Right lobe of liver (tissue), 6 donors: ENCODE measurements at places on chromosomes 5 and 9. TPM values are rescaled to one million over a fixed set of nuclear protein-coding genes. Genes with fewer than 3 reads are reported as not detected.
A peak's percentile ranks its signal among the peaks of the same experiment; 100 is the strongest.

DNA sequence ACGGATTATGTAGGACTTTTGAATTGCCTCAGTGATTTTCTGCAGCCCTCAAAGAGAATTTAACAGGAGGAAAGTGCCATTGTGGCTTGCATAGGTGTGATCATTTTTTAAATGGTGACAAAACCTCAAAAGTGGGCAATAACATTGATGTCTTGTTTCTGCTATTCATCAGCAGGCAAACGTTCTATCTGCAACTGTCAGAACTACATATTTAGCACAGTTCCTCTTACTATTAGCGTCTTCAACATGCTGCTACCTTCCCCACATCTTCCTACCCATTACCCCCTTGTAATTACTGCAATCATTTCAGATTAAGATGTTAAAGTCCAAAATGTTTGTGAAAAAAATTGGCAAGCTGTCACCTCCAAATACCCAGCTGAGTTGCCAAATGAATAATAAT lies 254.6 kb downstream of the SMARCA2 start:
- no peak for DNase-seq

- peak; percentile 37 for DNase-seq
Measured at GRCh38 chr5:149878371-149878770, 66.2 kb downstream of the PDE6A start.

- no peak for DNase-seq
Measured at GRCh38 chr9:124764774-124765438, 6.2 kb downstream of the NR6A1 start.

- no peak for DNase-seq
Measured at GRCh38 chr5:113038714-113039113, 62.1 kb downstream of the DCP2 start.

- DNase-seq = no peak
Measured at GRCh38 chr5:114419959-114420358, 58.1 kb downstream of the KCNN2 start.

- no peak for DNase-seq
Measured at GRCh38 chr9:89173072-89173471, 5.5 kb downstream of the SHC3 start.

- no peak for DNase-seq
Measured at GRCh38 chr9:122392714-122393113, 21.9 kb downstream of the PTGS1 start.

GRCh38 chr9:136481558-136481957 lies 1.3 kb downstream of the SEC16A start:
- no peak for DNase-seq

DNA sequence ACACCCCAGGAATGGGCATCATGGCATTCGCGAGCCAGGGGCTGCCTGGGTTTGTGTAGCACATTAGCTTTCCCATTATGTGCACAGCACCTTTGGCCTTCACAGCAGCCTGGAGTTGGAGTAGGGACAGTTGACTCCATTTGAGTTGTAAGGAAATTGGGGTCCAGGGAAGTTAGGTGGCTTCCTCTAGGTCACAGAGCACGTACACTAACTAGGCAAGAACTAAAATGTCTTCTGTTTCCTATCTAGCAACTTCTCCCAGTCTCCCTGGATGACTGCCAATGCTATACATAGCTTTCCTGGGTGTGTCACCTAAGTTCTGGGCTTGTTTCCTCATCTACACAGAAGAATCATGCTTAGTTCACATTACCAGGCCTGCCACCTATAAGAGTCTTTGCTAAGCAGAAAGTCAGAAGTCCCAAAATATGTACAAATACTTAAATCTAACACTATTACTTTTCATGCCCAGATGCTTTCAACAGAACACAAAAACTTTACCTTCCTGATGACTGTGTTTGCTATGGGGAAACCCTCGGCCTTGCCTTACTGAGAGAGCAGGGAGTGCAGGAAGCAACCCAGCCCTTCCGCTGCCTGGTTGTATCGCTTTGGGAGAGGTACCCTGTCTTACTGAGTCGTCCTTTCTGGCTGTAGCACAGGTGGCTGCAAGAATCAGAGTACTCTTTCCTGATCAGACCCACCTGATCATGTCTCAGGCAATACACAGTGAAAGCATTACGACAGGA lies 12.0 kb downstream of the MACROH2A1 start:
- no peak for DNase-seq

- no peak for DNase-seq
Measured at GRCh38 chr5:139875957-139876356, 80.3 kb downstream of the PSD2 start.

DNA sequence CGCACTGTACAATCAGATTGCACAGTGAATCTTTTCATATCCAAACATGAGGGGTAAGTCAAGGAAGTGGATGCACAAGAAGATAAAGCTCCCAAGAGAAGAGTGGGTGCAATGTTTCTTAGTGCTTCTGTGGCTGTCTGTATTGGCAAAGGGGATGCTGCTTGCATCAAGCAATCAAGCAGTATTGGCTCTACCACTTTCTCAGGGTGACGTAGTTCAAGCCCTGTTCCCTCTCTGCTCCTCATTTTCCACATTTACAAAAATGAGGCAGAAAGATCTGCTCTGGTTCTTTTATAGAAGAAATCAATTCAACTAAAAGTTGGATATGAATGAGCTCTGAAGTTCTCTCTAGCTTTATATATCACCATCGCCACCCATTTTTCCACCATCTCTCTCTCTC lies 2.3 kb downstream of the TNFSF8 start:
- DNase-seq = no peak

- no peak for DNase-seq
Measured at GRCh38 chr9:113221800-113222481, 597 bp downstream of the SLC31A1 start.

- no peak for DNase-seq
Measured at GRCh38 chr9:126619361-126620135, 5.8 kb downstream of the LMX1B start.

GRCh38 chr9:7859701-7860334 lies 60.2 kb upstream of the DMAC1 start:
- DNase-seq = no peak

DNA sequence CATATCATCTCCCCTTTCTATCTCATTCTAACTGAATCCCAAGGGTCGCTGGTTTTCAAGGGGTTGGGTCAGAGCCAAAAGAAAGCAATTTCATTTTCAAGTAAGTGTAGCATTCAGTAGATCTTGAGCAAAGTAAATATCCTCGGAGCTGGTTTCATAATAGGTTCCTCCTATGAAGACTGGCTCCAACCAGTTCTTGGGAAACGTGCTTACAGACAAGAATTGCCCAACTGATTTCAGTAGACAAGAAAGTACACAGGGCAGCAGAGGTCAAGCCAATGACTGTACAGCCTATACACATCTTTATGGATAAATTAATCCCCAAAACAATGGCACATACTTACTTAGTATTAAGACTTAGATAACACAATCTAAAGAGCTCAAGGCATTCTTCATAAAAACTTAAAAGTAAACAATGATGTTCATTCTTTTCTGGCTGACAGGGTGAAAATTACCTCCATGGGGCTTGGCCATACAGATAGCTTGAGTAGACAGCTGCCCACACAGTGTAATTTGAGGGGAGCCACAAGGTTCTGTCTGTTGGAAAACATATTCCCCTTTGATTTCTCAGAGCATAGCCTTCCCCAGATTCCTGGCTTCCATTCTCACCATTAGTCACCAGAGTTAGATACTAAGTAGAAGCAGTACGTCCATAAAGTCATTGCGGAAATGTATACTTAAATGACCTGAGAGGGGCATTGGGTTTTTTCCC lies 163.9 kb downstream of the ARRDC3 start:
- no peak for DNase-seq

PELO gene
- total RNA-seq = 18.9 TPM

SLC30A5 gene
- 22.1 TPM for total RNA-seq

SLC36A2 gene
- total RNA-seq = not detected

UBQLN1 gene
- 68.1 TPM for total RNA-seq

KIF20A gene
- total RNA-seq = 0.55 TPM

C5orf58 gene
- total RNA-seq = not detected
